ENCODE measurements at places on chromosomes 6 and 20.

GRCh38 chr6:62280099-62280498 lies 5.9 kb downstream of the KHDRBS2 start:
- DNase-seq, result no peak

GRCh38 chr6:113065611-113066010 lies 718.5 kb downstream of the RFPL4B start:
- DNase-seq, result no peak

- DNase-seq, result no peak
Measured at GRCh38 chr6:85685713-85686112, 43.0 kb upstream of the SYNCRIP start.

DNA sequence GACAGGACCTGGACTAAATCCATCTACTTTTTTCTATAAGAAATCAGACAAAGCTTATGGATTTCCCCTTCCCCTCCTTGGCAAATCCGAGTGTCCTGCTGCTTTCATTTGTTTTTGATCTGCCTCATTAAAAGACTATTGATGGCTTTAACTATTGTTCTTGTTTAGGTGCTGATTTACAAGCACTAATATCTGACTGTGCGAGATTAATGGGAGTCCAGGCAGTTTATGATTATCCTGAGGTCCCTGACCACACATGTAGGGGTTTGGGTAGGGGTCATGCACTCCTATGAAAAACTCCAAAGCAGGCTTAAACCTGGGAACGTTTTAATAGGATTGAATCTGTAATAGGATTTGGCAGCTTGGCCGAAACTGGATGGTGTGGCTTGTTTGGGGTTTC lies 317.5 kb upstream of the POU3F2 start:
- DNase-seq, result no peak

DNA sequence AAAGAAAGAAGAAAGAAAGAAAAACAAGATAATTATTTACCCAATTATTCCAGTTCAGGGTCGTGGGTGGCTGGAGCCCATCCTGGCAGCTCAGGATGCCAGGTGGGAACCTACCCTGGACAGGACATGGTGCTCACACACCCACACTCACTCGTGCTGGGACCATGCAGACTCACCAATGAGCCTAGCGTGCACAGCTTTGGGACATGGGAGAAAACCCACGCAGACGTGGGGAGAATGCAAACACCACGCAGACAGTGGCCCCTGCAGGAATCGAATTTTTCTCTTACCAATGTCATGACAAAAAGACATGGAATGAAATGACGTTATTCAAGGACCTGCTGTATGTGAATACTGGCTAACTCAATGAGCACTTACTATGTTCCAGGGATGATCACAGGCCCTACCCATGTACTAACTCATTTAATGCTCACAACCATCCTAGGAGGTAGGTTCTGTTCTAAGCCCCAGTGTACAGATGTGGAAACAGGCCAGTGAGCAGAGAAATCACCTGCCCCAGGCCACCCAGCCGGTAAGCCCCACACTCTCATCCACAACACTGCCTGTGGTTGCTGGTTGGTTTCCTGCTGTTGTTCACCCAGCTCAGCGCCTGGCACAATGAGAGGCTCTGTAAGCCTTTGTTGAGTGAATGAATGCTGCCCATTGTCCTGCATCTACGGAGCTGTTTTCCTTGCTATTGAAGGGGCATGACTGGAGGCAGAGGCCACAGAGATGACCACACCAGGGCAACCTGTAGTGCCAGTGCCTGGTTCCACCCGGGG lies 6.8 kb upstream of the PI16 start:
- DNase-seq, result no peak

GRCh38 chr6:166540631-166541331 lies 45.7 kb downstream of the RAMACL start:
- DNase-seq, result no peak

- peak; percentile 16 for DNase-seq
Measured at GRCh38 chr20:7010527-7010926, 243.0 kb downstream of the BMP2 start.

DNA sequence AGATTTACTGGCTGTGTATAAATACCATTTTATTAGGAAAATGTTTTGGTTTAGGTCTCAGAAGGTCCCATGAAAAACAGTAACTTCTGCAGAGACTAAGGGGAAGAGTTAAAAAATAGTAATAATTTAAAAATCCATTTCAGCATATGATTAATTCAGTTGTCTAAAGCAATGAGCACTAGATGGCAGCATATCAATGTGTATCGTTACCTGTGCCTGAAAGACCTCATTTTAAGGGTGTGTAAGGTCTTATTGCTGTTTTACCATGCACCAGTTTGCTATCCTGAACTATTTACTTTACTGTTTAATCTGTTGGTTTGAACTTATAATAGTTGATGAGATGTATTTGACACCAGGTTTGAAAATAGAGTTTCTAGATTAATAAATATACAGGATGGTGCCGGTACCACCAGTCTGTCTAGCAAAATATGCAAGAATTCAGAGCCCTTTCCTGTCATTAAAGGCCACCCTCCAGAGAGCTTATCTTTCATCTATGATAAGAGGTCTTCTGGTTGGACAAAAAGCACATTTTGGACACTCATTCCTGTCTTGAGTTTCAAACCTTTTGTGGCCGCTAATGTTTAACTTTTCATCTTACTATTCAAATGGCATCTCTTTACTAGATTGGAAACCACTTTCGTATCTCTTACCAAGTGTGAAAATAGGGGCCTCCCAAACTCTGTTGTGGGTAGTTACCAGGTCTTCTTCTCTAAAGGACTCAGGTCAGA lies 8.9 kb upstream of the AHI1 start:
- DNase-seq, result no peak

- no peak for DNase-seq
Measured at GRCh38 chr20:35876033-35876320, 78.3 kb downstream of the SCAND1 start.
